Fibroblast of lung (primary cell): ENCODE measurements at places on chromosomes 6 and 20. TPM values are rescaled to one million over a fixed set of nuclear protein-coding genes. Genes with fewer than 3 reads are reported as not detected.

The CLIC1 gene
- 439 and 615 TPM in 2 replicates for total RNA-seq

The MEP1A gene
- total RNA-seq: not detected in 2 replicates

The SLC35A1 gene
- total RNA-seq: 27.7 and 35.8 TPM in 2 replicates

The HCK gene
- not detected in 2 replicates for total RNA-seq

The CDH26 gene
- 0.26 and 0.50 TPM in 2 replicates for total RNA-seq

The ZNF165 gene
- 0.33 and 0.51 TPM in 2 replicates for total RNA-seq

The CTAGE9 gene
- not detected in 2 replicates for total RNA-seq

The SAMD3 gene
- 2.8 and 4.9 TPM in 2 replicates for total RNA-seq

The AHCY gene
- 68.4 and 72.2 TPM in 2 replicates for total RNA-seq

The PRR18 gene
- not detected in 2 replicates for total RNA-seq

The DDRGK1 gene
- 32.9 and 35.5 TPM in 2 replicates for total RNA-seq

The LTB gene
- total RNA-seq: not detected in 2 replicates

The TRIM40 gene
- total RNA-seq: not detected in 2 replicates

The TREML1 gene
- not detected in 2 replicates for total RNA-seq

The MLN gene
- total RNA-seq: not detected in 2 replicates

The SALL4 gene
- 0.51 and 1.5 TPM in 2 replicates for total RNA-seq

The ELOVL2 gene
- total RNA-seq: under 0.01 and 1.0 TPM in 2 replicates

The PTK6 gene
- under 0.01 and 0.17 TPM in 2 replicates for total RNA-seq

The GPR63 gene
- total RNA-seq: 0.51 and 3.0 TPM in 2 replicates

The DEFB118 gene
- total RNA-seq: not detected in 2 replicates

The NKX2-4 gene
- total RNA-seq: not detected in 2 replicates

The TMC2 gene
- total RNA-seq: under 0.01 TPM in 2 replicates

The TBXT gene
- total RNA-seq: not detected in 2 replicates

The BPIFB1 gene
- not detected in 2 replicates for total RNA-seq

The NCOA3 gene
- total RNA-seq: 19.8 and 23.1 TPM in 2 replicates

The ABHD16B gene
- not detected in 2 replicates for total RNA-seq

The SLX4IP gene
- 4.4 and 8.1 TPM in 2 replicates for total RNA-seq

The GNAS-AS1 gene
- total RNA-seq: 0.33 and 0.51 TPM in 2 replicates

The MACROD2 gene
- total RNA-seq: 1.0 and 1.7 TPM in 2 replicates

The BPIFA3 gene
- total RNA-seq: not detected in 2 replicates

The RTEL1 gene
- 8.5 and 12.4 TPM in 2 replicates for total RNA-seq

The FAM209B gene
- total RNA-seq: not detected in 2 replicates

The CENPQ gene
- 4.6 and 5.3 TPM in 2 replicates for total RNA-seq

The COL20A1 gene
- total RNA-seq: not detected in 2 replicates

The GCNT2 gene
- 0.77 and 2.1 TPM in 2 replicates for total RNA-seq

The PRICKLE4 gene
- total RNA-seq: 0.26 TPM in 1 of 2 replicates, not detected in the other

The KIAA0408 gene
- total RNA-seq: 1.3 and 2.8 TPM in 2 replicates
